ENCODE measurements at places on chromosomes 13 and 19.

DNA sequence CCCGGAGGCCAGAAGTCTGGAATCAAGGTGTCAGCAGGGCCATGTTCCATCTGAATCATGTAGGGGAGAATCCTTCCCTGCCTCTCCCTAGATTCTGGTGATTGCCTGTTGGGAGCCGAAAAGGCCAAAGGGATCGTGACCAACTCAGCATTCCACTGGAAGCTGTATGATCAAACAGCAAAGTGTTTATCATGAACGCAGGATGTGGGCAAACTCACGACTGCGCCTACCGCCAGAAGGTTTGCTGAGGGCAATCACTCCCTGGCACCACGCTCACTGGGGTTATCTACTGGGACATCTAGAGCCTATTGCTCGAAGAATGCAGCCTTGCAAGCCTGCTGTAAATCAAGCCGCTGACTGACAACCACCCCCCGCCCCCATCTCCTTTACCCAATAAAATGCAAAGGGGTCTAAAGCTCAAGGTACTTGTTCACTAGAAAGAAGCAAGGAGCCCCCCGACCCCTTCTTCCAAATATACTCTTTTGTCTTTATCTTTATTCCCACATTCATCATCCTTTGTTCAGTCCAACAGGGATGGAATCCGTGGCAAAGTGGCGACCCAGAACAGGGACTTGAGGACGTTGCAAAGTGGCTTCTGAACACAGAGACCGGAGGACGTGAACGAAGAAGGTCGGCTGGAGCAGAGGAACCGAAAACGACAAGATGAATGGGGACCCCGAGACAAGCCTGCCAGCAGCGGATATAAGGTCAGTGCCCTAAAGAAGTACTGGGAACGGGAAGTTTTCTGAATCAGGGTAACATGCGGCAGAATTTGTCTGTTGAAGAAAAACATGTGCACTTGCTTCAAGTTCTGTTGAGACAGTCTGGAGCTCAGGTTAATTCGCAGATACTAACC, 16.8 kb downstream of the CLEC4M start:
- DNase-seq: no peak

DNA sequence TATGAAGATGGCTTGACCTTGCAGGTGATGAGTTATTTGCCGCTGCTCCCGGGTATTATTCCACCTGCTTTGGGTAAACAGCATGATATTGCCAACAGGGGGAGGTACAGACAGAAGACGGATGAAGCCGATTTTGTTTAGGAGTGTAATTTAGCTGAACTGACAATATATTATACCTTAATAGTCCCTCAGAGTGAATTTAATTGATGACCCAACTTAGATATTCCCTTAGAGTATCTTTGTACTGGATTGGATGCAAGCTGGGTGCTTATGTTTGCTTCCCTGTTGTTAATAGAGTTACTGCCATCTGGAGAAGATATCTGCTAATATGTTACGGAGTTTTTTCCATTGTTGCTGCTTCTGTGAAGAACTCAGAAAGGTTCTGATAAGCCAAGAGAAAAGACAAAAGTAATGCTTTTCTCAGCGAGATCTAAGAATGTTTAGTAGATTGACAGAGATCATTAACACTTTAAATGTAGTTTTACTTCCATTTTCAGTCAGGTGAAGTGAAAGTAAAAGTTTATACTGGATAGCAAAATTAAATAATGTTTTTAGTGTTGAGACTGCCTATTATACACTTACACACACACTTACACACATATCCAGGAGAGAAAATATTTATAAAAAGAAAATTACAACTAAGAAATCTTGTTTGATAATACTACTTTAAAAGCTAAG, 2220.8 kb upstream of the PCDH20 start:
- DNase-seq: peak; percentile 3

DNA sequence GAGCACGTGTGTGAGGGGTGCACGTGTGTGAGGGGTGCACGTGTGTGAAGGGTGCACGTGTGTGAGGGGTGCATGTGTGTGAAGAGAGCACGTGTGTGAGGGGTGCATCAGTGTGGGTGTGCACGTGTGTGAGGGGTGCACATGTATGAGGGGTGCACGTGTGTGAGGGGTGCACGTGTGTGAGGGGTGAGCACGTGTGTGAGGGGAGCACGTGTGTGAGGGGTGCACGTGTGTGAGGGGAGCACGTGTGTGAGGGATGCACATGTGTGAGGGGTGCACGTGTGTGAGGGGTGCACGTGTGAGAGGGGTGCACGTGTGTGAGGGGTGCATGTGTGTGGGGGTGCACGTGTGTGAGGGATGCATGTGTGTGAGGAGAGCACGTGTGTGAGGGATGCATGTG, 15.7 kb downstream of the RASA3 start:
- no peak for DNase-seq

- DNase-seq: no peak
Measured at GRCh38 chr13:39123578-39123977, 85.3 kb downstream of the NHLRC3 start.

DNA sequence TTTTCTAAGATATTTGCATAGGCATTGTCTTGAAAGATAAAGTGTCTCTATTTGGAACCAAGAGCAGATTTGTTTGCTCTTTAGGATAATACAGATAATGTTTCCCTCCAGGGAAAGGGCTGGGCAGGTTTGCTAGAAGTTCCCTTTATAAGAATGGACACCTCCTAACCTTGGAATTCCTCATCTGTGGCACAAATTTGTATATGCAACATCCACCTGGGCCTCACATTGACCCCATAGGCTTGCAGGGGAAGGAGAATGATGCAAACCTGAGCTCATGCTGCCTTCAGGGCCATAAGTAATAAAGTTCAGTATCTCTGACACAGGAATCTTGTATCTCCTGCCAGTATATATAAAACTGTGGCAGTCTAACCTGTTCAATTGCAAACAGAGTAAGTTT, 508.4 kb upstream of the MIR17HG start:
- no peak for DNase-seq

GRCh38 chr13:45206340-45206739, 5.5 kb upstream of the KCTD4 start:
- DNase-seq: no peak

GRCh38 chr19:3608750-3609322, 2.2 kb upstream of the TBXA2R start:
- DNase-seq: no peak

DNA sequence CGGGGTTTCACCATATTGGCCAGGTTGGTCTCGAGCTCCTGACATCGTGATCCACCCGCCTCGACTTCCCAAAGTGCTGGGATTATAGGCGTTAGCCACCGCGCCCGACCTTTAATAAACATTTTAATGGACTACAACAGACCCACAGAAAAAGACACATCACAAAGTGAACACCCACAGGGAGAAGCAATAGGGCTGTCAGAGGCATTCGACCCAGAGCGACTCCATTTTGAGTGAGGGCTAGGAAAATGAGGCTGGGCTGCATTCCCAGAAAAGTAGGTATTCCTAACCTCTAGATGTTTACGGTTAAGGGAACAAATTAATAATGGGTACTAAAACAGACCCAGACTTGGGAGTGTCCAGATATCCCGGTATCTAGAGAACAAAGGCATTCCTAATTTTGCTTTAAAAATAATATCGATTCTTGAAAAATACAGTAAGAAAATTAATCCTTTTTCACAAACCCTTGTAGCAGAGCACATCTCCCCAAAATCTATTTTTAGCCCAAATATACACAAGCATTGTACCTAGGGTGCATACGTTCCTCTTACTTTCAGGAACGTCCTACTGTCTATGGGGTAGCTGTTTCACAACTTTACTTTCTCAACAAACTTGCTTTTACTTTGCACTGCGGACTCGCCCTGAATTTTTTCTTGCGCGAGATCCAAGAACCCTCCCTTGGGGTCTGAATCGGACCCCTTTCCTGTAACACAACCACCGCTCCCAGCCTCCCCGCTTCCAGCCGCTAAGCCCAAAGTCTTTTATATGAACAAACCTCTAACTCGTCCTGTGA, 811 bp upstream of the ZNF8 start:
- no peak for DNase-seq

DNA sequence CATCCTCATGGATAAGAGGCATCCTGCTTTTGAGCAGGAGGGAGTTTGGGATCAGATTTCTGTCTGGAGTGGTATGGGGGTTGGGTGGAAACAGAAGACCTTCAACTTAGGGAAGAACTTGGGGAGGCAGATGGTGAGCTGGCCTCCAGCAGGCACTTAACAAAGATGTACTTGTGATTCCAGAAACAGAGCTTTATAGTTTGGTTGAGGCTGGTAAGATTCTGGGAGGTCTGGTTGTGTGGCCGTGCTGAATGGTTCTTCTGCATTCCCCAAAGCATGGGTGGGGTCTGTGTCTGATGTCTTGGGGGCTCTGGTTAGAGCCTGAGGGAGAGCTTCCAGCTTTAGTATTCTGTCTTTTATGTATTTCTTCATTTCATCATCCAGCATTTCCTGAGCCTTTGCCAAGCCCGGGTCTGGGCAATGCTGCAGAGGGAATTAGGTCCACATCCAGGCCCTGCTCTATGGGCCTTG, 4.8 kb downstream of the MEGF8 start:
- DNase-seq: no peak

DNA sequence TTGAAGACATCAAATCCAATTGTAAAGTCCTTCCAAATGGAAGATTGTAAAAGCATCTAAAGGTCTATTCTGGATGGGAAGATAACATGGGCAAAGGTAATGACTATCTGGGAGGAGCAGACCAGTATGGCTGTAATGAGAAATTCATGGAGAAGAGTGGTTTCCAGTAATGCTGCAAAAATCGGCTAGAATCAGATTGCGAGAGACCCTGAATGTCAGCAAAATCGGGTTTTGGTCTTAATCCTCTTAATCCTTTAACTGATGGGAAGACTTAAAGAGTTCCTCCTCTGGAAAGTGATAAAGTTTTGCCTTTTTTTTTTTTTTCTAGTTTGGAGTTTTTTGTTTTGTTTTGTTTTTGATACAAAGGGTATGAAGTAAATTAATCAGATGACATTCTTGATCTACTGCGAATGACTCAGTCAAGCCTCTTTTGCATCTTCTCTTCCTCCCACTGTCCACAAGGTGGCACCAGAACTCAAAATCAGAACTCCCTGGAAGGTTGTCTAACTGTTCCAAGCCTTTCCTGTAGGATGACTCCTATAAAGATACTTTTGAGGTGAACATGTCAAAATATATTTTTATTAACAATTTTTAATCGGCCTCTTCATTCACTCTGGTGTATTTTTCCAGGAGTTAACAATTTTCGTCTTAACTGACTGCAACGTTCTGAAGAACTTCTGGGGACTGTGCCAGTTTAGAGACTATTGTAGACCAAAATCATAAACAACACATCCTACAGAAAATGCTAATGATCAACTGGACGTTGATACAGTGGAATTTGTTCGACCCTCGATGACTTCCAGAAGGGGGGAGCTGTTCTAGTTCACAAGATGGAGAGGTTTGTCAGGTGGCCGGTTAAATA, 213.3 kb upstream of the MIR17HG start:
- DNase-seq: no peak

GRCh38 chr13:27383104-27383921, 41.1 kb upstream of the GTF3A start:
- no peak for DNase-seq

- peak; percentile 40 for DNase-seq
Measured at GRCh38 chr19:30310602-30311263, 61.5 kb upstream of the ZNF536 start.

DNA sequence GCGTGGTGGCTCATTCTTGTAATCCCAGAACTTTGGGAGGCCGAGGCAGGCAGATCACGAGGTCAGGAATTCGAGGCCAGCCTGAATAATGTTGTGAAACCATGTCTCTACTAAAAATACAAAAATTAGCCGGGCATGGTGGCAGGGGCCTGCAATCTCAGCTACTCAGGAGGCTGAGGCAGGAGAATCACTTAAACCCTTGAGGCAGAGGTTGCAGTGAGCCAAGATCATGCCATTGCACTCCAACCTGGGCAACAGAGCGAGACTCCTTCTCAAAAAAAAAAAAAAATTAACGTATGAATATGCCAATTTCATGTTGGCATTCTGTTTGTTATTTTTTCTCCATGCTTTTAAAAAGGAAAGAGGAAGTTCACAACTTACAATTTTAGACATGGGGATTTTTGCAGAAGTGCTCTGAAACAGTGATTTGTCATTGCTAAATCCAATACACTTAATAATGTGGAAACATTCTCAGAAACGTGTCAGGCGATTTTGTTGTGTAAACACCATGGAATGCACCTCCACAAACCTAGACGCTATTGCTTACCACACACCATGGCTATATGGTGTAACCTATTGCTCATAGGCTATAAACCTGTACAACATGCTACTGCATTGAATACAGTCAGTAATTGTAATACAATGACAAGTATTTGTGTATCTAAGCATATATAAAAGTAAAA, 115.9 kb upstream of the PCDH20 start:
- DNase-seq: no peak

- no peak for DNase-seq
Measured at GRCh38 chr13:33908116-33908515, 90.2 kb downstream of the RFC3 start.

DNA sequence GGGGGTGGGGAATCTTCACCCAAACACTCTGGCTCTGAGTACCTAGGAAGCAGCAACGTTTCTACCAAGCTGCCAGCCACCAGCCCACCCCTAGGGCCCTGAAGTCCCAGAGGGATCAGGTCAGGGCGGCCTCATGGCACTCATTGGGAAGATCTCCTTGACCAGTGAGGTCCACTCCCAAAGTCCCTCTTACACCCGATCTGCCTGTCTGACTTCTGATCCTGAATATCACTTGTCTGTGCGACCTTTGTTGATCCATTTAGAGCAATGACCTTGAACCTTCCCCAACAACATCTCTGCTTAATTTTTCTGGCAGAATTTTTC, 2.1 kb upstream of the GNA15 start:
- DNase-seq: no peak
